DMS79 treated with DMSO at 0.1 percent for 48 hours (cell line): ENCODE measurements at places on chromosomes 5 and 9.

DNA sequence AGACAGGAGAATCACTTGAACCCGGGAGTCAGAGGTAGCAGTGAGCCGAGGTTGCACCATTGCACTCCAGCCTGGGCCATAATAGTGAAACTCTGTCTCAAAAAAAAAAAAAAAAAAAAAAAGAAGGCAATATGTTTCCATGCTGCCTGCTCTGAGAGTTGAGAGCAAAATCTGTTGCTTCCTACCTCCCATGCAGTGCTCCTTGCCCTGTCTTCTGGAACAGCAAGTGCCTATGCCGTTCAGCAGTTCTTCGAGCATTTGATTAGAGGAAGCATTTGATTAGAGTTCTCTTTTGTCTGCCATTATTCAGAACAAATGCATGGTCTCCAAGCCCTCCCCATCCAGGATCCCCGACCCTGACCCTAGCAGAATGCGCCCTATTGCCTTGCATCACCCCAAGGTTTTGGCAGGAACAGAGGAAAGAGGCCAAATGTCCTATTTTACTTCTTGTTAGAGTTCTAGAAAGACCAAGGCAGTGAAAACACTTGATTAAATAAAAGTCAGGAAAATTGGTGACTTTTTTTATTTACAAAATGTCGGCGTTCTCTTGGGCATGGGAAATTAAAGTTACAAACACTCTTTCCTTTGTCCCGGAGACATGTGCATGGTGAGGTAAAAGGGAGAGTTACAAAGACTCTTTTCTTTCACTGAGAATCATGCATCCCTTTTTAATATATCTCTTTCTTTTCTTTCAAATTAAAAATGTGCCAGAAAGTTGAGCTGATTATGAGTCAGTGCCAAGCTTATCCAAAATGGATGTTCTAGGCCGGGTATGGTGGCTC lies 27.8 kb upstream of the FSD1L start:
- no peak for DNase-seq

GRCh38 chr9:16450578-16450977 lies 419.9 kb downstream of the BNC2 start:
- no peak for DNase-seq

- no peak for DNase-seq
Measured at GRCh38 chr9:129854588-129855110, 19.4 kb downstream of the USP20 start.

GRCh38 chr5:71586052-71586940 lies 844 bp upstream of the MCCC2 start:
- no peak for DNase-seq

DNA sequence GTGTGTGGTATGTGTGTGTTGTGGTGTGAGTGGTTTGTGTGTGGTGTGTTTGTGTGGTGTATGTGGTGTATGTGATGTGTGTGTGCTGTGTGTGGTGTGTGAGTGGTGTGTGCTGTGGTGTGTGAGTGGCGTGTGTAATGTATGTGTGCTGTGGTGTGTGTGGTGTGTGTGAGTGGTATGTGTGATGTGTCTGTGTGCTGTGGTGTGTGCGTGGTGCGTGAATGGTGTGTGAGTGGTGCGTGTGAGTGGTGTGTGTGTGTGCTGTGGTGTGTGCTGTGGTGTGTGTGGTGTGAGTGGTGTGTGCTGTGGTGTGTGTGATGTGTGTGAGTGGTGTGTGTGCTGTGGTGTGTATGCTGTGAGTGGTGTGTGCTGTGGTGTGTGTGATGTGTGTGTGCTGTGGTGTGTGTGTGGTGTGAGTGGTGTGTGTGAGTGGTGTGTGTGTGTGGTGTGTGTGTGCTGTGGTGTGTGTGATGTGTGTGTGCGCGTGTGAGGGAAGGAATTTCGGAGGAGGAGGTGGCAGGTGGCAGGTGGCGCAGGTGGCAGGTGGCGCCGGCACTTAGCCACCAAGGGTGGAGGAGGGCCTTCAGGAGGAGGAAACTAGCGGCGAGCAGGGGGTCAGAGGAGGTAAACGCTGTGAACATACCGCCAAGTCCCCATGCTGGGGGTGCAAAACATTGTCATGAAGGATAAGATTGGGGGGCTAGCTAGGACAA lies 191.8 kb downstream of the MELK start:
- DNase-seq = no peak

- no peak for DNase-seq
Measured at GRCh38 chr9:18060269-18060934, 413.6 kb upstream of the ADAMTSL1 start.

GRCh38 chr9:84811751-84812074 lies 142.2 kb downstream of the NTRK2 start:
- no peak for DNase-seq

DNA sequence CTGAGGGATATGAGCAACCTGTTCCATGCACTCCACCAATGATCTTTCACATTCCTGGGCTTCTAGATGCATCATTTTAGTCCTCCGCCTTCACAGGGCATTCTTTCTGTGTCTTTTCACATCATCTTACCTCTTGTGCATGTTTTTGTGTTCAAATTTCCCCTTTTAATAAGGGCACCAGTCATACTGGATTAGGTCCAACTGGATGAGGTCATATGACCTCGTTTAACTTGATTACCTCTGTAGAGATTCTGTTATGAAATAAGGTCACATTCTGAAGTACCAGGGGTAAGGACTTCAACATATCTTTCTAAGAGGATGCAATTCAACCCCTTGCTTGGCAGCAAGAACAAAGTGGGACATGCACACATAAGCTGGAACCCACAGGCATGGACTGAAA lies 335.3 kb upstream of the TLE4 start:
- no peak for DNase-seq

DNA sequence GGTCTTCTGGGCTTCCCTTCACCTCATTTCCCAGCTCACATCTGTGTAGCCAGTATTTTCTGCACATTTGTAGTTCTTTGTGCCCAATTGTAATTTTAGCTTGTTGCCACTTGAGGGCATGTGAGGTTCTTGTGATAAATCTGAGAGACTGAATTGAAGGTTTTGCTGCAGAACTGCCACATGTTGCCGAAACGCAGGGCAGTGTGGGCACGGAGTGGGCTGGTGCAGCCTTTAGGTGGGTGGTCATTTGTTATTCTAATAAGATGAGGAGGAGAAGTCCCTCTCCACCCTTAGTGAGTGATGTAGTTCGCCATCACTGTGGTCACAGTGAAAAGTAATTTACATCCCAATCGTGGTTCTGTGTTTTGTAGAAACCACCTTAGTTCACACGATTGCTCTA lies 21.2 kb downstream of the OTULIN start:
- no peak for DNase-seq

- DNase-seq = no peak
Measured at GRCh38 chr5:61177716-61178115, 15.4 kb upstream of the SMIM15 start.

DNA sequence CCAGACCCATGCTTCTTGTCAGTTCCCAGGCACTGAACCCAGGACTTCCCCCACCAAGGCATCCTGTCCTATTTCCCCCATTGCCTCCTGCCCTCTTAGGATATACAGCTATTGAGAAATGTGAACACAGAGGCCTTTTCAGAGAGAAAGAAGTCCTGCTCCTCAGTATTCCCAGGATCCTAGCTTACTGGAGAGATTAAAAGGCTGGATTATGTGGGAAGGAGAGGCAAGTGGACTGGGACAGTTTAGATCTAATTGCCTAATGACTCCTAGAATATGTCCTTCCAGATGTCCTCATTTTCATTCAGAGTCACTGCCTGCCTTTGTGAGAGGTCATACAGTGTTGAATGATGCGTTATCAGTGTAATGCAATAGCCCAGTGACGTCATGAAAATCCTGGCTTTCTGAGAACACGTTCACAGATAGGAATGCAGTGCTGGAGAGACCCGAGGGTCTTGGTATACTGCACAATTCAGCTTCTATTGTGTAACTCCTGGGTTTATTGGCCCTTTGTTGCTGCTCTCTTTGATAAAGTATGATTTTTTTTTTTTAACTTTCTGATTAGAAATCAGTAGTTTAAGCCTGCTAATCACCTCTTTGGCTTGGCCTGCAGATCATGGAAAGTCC lies 26.2 kb downstream of the WWC1 start:
- no peak for DNase-seq

- DNase-seq = no peak
Measured at GRCh38 chr9:87684627-87685219, 41.2 kb upstream of the CTSL start.

GRCh38 chr9:110579034-110579861 lies at the start of gene SVEP1:
Gene SVEP1 (minus strand): TSS chr9:110579741. CDS start chr9:110579543, 198 bp downstream.
- DNase-seq = peak; percentile 43

- DNase-seq = no peak
Measured at GRCh38 chr5:154506049-154506715, 28.2 kb upstream of the HAND1 start.

GRCh38 chr5:38923661-38924451 lies 78.0 kb downstream of the OSMR start:
- DNase-seq = no peak

DNA sequence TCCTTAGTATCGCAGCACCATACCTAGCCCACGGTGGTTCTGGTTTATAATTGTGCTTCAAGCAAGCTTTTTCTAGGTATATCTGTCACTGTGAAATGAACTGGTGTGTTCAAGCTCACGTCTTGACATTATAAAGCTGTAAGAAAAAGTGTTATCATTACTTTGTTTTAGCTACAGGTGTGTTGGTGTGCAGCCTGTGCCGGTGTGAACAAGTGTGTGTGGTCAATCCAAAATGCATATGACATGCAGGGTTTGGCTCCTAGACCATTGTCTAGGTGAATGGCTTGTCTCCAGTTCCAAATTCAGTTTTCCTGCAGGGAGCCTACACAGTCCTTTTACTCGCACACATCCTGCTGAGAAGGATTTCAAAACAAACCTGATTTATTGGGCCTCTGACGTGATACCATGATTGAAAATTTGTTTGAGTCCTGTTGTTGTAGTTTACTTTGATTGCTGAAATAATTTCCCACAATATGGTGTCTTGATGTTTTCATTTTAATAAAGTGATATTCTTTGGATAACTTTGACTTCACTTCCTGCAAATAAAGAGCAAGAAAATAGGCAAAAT lies 3.7 kb downstream of the LSM11 start:
- no peak for DNase-seq

GRCh38 chr9:26770821-26771220 lies 121.8 kb downstream of the CAAP1 start:
- no peak for DNase-seq

DNA sequence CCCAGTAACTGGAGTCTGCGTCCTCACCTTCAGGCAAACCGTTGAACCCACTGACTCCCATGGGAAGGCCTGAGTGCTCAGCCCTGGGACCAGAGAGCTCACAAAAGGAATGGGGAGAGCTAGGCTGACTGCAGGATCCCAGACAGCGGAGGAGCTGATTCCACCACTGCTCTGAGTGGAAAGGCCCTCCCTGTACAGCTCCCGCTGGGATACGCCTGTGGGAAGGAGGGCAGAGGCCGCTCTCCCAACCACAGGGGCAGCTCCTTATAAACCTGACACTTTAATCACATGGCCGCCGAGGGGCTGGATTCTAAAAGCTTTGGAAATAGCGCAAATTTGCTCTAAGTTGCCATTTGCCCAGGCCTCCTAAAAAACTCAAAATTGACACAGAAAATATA lies 37.1 kb downstream of the DBH start:
- no peak for DNase-seq

DNA sequence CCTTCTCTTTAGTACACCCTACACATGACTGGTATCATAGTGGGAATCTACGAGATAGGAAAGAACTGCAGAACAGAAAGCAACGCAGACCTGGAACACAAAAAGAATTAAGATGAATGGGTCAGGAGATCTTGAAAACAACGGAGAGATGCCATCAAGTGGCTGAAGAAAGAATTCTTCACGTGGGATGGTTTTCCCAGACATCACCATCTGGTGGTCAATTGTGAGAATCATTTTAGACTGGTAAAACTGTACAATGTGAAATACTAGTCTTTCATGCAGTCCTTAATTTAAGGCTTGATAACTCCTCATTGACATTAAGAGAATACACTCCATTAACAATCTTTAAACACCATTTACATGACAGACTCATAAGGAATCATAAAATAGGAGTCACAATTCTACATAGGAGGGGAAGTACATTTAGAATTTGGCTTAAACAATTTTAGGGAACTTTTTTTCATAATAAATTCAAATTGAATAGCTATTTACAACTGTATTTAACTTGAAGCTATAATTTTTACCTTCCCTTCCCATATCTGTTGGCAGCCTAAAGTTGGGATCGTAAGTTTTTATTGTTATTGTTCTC lies 128.4 kb upstream of the TRPM3 start:
- no peak for DNase-seq

DNA sequence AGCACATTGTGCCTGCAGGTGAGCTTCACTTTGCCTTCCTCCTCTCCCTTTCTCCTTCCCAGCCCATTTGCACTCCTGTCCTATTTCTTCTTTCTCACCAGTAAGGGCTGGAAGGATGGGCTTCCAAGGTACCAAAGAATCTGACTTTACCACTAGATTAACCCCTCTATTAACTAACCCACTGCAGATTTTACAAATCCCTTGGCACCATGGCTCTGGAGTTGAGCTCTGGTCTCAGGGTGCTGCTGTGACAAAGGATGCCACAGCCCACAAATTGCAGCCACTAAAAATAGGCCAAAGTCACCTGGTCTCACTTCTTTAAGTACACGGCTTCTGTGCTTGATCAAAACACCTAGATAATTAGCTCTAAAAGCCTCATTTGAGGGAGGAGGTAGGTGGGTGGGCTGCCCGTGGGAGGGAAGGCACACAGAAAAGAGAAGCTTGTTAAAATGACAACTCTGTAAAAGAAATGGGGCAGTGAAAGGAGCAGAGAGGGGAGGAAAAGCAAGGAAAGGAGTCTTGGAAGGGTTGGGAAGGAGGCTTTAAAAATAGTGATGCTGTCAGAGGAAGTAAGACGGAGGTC lies 327.4 kb downstream of the DRD1 start:
- no peak for DNase-seq

DNA sequence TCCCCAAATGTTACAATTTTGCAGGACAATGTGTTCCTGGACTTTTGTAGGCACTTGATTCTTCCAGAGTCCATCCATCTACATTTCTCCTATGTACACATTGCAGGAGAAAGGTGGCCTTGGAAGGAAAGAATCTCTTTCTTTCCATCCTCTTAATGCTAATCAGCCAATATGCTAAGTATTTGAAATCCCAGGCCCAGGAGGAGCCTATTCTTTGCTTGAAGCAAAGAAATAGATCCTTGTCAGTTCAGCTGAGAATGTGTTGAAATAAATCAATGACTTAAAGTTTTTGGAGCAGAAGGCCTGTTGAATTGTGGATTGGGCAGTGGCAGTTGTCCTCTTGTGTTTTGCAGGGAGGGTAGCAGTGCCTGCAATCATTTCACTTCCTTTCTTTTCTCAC lies 113.3 kb downstream of the PTTG1 start:
- DNase-seq = no peak

DNA sequence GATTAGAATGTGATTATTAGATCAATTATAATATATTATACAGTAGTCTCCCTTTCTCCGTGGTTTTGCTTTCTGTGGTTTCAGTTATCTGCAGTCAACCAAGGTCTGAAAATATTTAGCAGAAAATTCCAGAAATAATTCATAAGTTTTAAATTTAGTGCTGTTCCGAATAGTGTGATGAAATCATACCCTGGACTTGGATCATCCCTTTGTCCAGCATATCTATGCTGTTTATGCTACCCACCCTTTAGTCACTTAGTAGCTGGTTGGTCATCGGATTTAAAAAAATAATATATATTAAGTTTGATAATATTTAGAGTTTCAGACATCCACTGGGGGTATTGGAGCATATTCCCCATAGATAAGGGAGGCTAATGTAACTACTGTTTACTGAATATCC lies 19.6 kb downstream of the RMI1 start:
- no peak for DNase-seq

- no peak for DNase-seq
Measured at GRCh38 chr5:571791-572190, 40.3 kb upstream of the CEP72 start.
